ENCODE measurements at places on chromosomes 13 and 19.
A peak's percentile ranks its signal among the peaks of the same experiment; 100 is the strongest.

GRCh38 chr13:21008026-21008425 lies 53.4 kb downstream of the LATS2 start:
- no peak for DNase-seq

- no peak for DNase-seq
Measured at GRCh38 chr19:3075605-3076431, 13.5 kb upstream of the TLE5 start.

- no peak for DNase-seq
Measured at GRCh38 chr19:33434886-33435705, 61.6 kb downstream of the CEBPG start.

DNA sequence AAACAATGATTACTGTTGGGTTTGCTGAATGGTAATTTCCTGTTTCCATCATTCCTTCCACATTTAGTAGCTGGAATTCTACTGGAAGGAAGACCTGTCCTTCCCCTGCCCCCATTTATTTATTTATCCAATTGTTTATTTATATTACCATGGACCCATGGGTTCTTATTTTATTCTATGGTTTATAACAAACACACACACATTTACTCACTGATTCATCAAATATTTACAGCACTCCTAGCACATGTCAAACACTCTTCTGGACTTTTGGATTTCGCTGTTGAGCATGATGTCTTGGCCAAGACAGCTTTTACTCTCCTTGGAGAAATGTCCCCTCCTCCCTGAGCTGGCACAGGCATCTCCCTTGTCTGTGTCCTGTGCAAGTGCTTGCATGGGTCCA lies 227.8 kb upstream of the MAB21L1 start:
- no peak for DNase-seq

DNA sequence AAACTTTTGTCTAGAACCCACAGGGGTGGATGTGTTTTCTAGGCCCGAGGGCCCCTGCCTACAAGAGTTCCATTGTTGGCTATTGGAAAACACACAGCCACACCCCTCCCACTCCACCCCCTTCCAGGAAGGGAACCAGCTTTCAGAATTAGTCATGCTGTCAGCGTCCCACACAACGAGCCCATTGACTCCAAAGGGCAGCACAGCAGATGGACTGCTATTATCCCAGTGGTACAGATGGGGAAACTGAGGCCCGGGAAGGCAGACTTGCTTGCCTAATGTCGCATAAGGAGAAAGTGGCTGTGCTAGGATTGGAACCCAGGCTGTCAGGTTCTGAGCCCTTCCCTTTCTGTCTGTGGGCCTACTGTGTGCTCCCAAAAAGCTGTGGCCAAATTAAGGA lies 8.1 kb upstream of the FXYD3 start:
- no peak for DNase-seq

DNA sequence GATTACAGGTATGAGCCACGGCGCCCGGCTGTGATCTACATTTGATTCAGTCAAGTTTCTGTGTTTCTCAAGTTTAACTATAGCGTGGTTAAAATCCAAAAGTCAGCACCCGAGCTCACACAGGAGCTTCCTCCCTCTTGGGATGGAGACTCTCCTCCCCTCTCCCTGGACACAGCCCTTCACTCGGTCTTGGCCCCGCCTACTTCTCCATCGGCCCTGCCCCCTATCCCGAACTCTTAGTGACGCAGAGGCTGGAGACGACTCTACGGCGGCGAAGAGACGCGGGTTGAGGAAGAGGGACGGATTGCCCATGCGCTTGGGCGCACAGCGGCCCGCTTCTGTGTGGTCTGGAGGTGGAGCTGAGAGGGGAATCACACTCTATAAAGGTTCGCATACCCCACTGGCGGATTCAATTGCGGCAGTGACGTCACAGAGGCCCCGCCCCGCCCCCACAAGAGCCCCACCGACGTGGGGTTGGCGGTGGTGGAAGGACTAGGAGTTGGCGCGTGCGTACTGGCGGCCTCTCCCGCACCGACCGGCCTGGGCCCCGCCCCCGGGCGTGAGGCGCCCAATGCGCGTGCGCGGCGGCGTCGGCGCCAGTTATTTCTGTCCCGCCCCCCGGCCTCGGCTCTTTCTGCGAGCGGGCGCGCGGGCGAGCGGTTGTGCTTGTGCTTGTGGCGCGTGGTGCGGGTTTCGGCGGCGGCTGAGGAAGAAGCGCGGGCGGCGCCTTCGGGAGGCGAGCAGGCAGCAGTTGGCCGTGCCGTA lies at the start of gene TRIM28:
TSS of gene TRIM28 (plus strand) at position 239 of the 765 bp plus-strand sequence. CDS start 694 bp downstream, outside the sequence.
- peak; percentile 99 for DNase-seq

GRCh38 chr19:19752760-19753403 lies 20.0 kb upstream of the ZNF14 start:
- DNase-seq: no peak

GRCh38 chr13:36769126-36769525 lies 49.9 kb upstream of the RFXAP start:
- no peak for DNase-seq

DNA sequence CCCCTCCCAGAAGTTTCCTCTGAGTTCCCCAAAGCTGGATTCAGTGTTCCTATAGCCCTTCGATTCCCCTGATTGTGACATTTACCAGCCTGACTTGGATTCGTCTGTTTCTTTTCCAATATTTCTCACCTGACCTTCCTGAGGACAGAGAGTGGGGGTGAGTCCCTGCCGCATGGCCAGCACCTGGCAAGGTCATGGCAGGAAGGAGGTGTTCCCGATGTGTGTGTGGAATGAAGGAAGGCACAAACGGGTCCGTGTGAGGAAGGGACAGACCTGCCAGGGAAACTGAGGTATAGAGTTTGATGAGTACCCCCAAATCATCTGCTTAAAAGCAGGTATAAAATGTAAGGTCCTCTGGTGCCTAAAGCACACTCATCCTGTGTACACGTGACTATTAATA lies 3.3 kb downstream of the COL4A1 start:
- no peak for DNase-seq
